H4 (cell line): ENCODE measurements at places on chromosomes 3 and 15. TPM values are rescaled to one million over a fixed set of nuclear protein-coding genes. Genes with fewer than 3 reads are reported as not detected.

Gene KCNMB3
- 0.02 and 0.62 TPM in 2 replicates for total RNA-seq

Gene SAMMSON
- not detected in 2 replicates for total RNA-seq

Gene CKMT1A
- 0.10 and 1.1 TPM in 2 replicates for total RNA-seq

Gene SAMD7
- not detected in 2 replicates for total RNA-seq

Gene ENTPD3
- not detected in 2 replicates for total RNA-seq

Gene SEMA6D
- total RNA-seq = 7.6 and 10.4 TPM in 2 replicates

Gene GMNC
- not detected in 2 replicates for total RNA-seq

Gene GP5
- not detected in 2 replicates for total RNA-seq

Gene GPR27
- total RNA-seq = not detected in 2 replicates

Gene SLCO2A1
- 0.02 and 0.06 TPM in 2 replicates for total RNA-seq

Gene GRIP2
- total RNA-seq = 0.77 TPM in 1 of 2 replicates, not detected in the other

Gene ANKUB1
- total RNA-seq = not detected in 2 replicates

Gene ATP13A5
- total RNA-seq = 0.04 and 0.48 TPM in 2 replicates

Gene A4GNT
- total RNA-seq = not detected in 2 replicates

Gene RTP1
- 0.29 TPM in 1 of 2 replicates, not detected in the other for total RNA-seq

Gene ADAMTS7
- total RNA-seq = 1.5 and 5.5 TPM in 2 replicates

Gene FMN1
- 3.6 TPM in 2 replicates for total RNA-seq

Gene RBSN
- 7.1 and 12.7 TPM in 2 replicates for total RNA-seq

Gene APEH
- total RNA-seq = 78.3 and 86.6 TPM in 2 replicates

Gene APOD
- 0.12 TPM in 1 of 2 replicates, not detected in the other for total RNA-seq
